ENCODE measurements at places on chromosomes 4 and X.

GRCh38 chrX:18946157-18946556 is 37.8 kb downstream of the PHKA2 start:
- DNase-seq, result no peak

GRCh38 chrX:129540722-129541184 is 694 bp downstream of the OCRL start:
- DNase-seq, result no peak

DNA sequence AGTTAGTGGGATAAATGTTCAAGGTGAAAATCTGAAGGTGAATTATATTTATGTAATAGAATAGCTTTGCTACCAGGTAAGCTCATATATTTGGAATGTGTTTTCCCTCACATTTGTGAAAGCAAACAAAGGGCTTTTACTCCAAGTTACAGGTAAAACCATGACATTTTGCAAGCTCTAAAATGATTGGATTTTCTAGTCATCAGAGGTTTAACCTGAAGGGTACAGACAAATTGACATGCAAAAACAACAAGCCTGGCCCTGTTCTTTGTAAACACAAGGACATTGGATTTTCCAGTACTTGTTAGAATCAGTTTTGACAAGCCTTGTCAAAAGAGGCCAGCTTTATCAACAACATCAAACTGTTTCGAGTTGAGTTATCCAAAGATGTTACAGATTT is 51.7 kb downstream of the ZFX start:
- DNase-seq, result no peak

DNA sequence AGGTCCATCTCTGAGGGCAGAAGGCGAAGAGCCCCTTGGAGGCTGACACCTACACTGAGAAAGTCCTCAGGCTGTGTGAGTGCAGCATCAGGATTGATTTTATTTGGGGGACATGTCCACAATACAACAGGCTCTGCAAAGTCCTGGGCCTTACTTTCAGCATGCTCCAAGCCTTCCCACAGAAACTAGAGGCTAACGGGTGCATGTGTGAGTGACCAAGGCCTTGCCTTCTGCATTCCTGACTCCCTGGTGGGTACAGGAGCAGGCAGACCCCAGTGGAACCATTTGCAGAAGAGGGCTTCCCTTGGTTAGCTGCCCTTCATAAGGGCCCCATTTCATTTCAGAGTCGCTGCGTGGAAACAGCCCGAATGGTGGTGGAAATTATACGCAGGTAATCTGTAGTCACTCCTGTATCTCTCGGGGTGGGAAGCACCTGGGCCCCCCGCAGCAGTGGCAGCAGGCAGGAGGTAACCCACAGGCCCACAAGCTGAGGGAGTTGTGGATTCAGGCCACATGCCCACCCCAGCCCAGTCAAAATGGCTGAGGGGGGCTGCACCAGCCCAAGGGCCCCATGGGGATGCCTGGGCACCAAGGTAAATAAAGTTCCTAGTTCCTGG is 37.7 kb downstream of the NSG1 start:
- DNase-seq, result no peak

DNA sequence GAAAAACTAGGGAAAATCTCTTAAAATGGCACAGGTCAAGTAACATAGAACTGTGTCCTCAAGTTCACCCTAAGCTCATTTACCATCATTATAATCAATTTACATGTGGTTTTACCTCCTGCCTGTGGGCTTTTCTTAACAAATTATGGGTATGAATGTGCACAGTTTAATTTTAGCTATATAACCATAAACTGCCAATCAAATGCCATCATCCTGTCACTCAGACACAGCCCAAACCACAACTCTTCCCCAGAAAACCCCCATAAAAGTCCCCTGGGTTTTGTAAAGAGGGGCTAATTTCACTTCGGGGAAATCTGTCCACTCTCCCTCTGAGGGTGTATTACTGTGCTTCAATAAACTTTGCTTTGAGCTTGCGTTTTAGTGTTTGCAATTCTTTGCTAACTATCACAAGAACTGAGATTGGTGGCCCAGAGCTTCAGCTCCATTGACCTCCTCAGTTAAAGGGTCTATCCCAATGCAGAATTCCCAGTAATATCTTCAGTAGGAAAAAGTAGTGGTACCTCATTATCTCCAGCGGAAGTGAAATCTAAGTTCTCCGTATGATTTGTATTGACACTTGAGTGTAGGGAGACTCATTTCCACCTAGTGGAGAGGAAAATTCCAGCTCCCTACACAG is 394.6 kb downstream of the SPOCK3 start:
- DNase-seq, result no peak

DNA sequence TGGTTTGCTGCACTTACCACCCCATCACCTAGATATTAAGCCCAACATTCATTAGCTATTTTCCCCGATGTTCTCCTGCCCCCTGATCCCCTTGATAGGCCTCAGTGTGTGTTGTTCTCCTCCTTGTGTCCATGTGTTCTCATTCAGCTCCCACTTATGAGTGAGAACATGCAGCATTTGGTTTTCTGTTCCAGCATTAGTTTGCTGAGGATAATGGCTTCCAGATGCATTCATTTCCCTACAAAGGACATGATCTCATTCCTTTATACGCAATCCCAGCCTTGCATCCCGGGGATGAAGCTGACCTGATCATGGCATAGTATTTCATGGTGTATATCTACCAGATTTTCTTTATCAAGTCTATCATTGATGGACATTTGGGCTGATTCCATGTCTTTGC is 99.0 kb upstream of the DCAF12L2 start:
- DNase-seq, result no peak

- no peak for DNase-seq
Measured at GRCh38 chr4:1664141-1664540, 20.0 kb downstream of the FAM53A start.

DNA sequence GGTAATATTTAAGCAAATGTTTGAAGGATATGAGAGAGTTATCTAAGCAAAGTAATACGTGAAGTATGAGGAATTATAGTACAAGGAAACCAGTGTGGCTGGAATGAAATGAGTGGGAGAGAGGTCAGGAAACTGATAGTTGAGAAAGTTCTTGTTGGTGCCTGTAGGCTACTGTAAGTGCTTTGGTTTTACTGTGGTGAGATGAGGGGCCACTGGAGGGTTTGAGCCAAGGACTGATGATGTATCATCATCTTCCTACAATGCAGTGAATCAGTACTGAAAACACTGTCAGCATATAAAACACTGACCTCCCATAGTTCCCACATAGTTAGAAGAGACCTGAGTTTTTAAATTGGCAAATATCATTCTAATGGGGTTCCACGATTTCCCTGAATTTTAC is 367.5 kb upstream of the CTSO start:
- peak; percentile 66 for DNase-seq

DNA sequence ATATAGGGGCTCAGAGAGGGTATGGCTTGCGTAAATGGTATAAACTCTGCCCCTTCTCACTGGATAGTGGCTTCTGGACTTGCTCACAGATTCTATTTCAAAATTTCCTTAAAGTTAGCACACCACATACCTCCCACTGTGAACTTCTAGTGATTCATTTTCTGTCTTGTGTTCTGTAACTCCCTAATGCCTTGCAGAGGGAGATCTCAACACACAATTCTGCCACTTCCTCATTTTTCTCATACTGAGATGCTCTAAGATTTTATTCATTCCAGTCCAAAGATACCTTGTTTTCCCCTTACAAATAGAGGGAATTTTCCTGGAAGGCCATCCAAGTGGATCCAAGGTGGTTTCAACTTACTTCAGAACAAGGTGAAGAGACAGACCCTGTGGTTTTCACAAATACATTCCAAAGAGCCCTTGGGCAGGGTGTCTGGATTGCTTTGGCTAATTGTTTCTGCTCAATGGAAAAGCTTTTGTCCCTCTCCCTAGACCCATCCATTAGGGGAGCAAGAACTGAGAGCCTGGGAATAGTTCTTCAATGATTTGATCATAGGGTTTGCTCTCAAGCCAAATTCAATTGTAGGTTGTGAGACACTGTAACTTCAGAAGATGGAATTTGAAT is 52.1 kb upstream of the CAPN6 start:
- DNase-seq, result no peak

DNA sequence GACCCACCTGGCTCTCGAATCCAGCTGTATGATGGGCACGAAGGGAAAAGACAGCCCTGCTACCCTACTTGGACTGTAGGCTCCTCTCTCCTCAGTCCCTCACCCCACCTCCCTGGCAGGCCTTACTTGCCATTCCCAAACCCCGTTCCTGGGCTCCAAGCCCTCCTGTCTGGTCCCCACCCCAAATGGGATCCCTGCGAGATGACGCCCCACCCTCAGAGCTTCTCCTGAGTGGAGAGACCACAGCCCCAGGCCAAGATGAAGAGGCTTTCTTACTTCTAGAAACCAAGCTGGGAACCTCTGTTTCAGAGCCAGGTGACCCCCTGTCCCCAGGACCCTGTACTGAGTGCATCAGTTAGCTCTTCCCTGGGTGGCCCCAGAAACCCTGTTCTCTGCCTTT is 4.5 kb downstream of the NALF2 start:
- DNase-seq, result no peak

DNA sequence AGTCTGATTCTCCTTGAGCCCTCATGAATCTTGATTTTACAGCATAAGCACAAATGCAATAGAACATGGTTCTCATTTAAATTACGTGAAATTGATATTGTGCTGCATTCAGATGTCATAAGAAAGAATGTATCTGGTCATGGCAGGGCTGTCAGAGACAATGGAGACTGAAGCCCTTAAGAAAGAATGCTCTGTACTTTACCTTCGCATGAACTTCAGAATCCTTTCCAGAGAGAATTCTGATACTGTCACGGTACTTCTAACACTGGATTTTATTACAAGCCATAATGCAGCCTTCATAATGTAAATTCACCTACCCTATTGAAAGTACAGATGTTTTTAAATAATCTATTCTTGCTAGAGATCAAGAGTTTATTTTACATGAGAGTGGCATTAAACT is 677.9 kb upstream of the ADGRL3 start:
- DNase-seq, result no peak

- DNase-seq, result no peak
Measured at GRCh38 chr4:151911970-151912369, 151.2 kb upstream of the GATB start.

DNA sequence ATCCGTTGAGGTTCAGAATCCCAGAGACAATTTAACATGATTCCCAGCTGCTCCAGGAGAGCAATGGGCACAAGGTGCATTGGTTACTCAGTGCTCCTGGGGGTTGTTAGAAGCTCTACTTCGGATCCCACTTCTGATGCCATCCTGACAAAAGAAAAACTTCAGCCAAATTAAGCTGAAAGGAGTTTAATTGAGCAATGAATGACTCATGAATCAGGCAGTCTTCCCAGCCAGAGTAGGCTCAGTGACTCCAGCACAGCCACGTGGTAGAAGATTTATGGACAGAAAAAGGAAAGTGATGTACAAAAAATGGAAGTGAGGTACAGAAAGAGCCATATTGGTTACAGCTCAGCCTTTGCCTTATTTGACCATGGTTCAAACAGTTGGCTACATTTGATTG is 95.7 kb downstream of the PWWP3B start:
- DNase-seq, result no peak

- DNase-seq, result no peak
Measured at GRCh38 chr4:92359491-92359890, 55.7 kb downstream of the GRID2 start.

DNA sequence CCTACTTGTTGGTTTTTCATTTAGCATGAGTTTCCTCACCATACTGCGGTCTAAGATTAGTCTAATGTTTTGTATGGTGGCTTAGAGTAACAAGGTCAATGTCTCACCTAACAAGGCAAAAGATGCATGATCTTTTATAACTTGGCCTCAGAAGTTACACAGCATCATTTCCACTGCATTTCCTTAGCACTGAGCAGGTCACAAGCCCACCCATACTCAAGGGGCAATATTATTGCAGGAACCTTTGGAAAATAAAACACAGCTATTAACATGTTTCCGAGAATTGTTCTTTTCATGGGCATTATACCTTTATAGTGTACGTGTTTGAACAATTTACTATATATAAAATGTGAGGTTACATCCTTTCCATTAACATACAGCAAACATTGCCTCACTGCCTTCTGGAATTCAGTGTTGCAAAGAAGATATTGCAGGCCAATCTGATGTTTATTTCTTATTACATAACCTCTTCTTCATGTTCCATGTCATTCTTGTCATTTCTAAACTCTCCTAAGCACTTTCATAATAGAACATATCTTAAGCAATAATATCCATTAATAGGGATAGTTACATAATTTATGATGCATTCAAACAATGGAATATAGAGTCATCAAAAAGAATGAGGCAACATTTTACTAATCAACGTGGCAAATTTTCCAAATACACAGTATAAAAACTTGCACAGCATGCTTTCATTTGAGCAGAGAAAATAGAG is 153.8 kb downstream of the AREG start:
- DNase-seq, result no peak

DNA sequence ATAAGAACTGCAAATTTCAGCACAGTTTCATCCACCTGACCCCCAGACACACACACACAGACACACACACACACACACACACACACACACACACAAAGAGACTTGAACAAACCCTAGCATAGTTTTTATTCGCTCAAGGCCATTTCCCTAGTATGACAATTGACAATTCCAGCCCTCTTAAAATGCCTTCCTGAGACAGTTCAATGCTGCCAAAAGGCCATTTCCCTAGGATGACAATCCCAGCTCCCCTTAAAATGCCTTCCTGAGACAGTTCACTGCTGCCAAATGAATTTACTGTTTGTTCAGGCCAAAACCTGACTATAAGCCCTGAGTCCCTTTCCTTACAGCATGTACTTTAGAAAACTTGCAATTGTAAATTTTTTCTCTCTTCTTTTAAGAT is 259.5 kb upstream of the SLC7A11 start:
- DNase-seq, result no peak

DNA sequence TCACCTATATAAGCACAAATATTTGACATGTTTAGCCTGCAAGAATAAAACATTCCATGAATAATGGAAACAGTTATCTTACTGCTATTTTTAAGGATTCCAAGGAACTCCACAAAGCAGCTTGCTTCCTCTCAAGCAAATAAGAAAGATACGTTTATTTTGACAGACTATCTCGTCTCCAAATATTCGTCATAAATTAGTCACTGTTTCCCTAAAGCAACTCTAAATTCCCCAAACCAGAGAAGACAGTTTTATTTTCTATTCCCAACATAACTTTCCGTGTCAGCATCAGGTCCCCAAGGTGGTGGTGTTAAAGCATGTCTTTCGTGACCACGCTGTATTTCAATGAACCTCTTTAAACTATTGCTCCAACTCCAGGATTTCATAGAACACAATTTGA is 24.3 kb upstream of the DKK2 start:
- no peak for DNase-seq

GRCh38 chrX:97168646-97169045 is 284.9 kb downstream of the RPA4 start:
- DNase-seq, result no peak
